ENCODE measurements at places on chromosomes 1 and 21. TPM values are rescaled to one million over a fixed set of nuclear protein-coding genes. Genes with fewer than 3 reads are reported as not detected.

GJC2 gene
- total RNA-seq = 1.7 TPM

PHC2 gene
- 70.8 TPM for total RNA-seq

LCE1A gene
- not detected for total RNA-seq

CFH gene
- 19.3 TPM for total RNA-seq

ADPRS gene
- total RNA-seq = 40.9 TPM

LYSMD1 gene
- 7.9 TPM for total RNA-seq

CELA3B gene
- not detected for total RNA-seq

C4BPA gene
- not detected for total RNA-seq

CYP4B1 gene
- not detected for total RNA-seq

Data from tracheal epithelial cell (primary cell).